ENCODE measurements at places on chromosomes 7 and 10.

GRCh38 chr7:120272261-120272660, 714 bp upstream of the KCND2 start:
- peak; percentile 61 for DNase-seq

- no peak for DNase-seq
Measured at GRCh38 chr10:33117816-33118215, 159.8 kb upstream of the ITGB1 start.

- no peak for DNase-seq
Measured at GRCh38 chr10:8386781-8387180, 332.3 kb downstream of the GATA3 start.

GRCh38 chr7:99000196-99000903, 122.0 kb downstream of the TRRAP start:
- peak; percentile 14 for DNase-seq

DNA sequence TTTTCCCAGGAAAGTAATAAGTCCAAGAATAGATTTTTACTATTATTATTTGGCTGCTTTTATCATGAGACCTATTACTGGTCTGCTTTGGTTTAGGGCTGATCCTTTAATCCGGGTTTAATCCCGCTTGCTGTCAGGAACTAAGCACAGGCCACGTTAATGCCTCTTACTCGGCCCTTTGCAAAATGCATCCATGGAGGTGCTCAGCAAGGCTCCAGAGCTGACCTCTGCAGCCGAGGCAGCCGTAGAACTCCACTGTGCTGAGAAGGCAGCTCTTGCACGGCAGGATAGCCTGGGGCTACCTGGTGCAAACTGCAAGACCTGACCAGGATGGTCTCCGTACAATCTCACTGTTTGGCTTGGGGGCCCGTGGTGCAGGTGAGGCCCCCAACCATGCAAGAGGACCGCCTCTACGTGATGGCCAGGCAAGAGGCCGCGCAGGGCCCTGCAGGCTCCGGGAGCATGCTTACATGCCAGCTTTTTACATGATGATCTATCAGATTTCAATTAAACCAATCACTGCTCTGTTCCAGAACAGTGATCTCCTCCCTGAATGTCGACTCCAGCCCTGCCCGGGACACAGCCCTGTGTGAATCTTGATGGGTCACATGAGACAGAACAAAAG, 10.4 kb upstream of the CALML3 start:
- no peak for DNase-seq
